ENCODE measurements at places on chromosomes 6 and 20. TPM values are rescaled to one million over a fixed set of nuclear protein-coding genes. Genes with fewer than 3 reads are reported as not detected.

MICB gene
- total RNA-seq, result 0.65 TPM

DNA sequence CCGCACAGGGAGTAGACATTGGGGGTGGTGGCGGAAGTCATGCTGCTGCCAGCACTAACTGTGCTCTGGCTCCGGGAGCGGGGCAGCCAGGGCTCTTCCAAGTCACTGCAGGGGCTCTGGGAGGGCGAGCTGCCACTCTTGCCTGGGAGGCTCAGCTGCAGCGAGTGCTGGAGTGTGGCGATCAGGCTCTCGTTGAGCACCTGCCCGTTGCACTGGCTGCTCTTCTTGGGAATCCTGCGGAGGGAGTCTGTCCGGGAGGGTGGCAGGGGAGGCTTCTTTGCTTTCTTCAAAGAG, 28.0 kb downstream of the HEBP2 start:
- DNase-seq, result no peak

- no peak for DNase-seq
Observed at GRCh38 chr20:45959126-45959525, 12.9 kb downstream of the ZNF335 start.

- no peak for DNase-seq
Observed at GRCh38 chr6:3137057-3137777, 18.7 kb downstream of the BPHL start.

SNX21 gene
- total RNA-seq, result 22.3 TPM

DNA sequence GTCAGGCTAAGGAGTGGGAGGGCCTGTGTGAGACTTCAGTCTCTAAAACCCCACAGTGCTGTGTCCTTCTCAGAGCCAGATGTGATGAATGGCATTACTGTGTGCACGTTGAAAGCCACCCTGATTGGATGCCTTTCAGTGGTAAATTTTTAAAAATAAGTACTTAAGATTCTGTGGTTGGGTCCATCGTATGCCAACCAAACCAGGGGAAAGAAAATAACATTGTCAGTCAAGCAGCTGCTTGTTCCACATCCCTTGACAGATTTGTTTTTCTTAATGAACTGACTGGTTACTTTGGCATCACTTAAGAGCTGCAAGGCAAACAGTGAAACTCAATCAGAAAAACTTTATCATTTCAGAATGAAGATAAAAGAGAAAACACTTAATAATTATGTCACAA, 334.0 kb upstream of the NT5E start:
- DNase-seq, result no peak

All from psoas muscle (tissue), 8 donors.